Psoas muscle (tissue), 8 donors: ENCODE measurements at places on chromosomes 6 and 20.

- DNase-seq: no peak
Measured at GRCh38 chr6:3085074-3085473, 16.8 kb downstream of the RIPK1 start.

DNA sequence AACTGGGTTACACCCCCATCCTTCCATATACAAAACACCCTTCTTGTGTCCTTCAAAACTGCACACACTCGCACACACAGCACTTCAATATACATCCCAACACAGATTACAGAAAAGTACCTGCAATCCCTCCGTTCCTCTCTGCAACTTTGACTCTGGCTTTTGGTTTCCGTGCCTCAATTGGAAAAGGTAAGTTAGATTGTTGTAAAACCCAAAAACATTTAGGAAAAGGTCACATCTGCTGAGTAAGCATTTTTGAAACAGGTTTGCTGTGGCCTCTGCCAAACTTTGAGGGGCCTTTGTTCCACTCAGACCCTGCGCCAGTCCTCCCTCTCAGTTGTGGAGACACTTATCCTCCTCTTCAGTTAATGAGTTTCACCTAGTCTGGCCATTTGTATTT lies 4.2 kb downstream of the NKX2-4 start:
- no peak for DNase-seq

DNA sequence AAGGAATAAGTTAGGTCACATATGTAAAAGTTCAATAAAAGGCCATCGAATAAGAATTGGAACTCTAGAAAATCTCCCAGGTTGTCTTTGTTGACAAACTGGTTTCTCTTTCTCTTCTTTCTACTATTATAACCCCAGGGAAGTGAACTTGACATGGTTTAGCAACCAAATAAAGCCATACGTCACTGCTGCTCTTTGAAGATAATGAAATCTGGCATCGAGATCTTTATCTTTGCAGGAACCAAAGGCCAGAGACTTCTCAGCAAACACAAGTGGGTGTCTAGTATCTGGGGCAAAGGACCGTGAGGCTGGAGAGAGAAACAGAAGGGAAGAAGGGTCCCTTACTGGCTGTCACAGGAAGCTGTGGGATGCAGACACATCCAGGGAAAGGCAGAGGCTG lies 286.7 kb upstream of the CDYL start:
- no peak for DNase-seq

GRCh38 chr20:7346562-7346961 lies 579.1 kb downstream of the BMP2 start:
- DNase-seq: no peak

GRCh38 chr20:24363031-24363430 lies 106.4 kb upstream of the SYNDIG1 start:
- DNase-seq: no peak

DNA sequence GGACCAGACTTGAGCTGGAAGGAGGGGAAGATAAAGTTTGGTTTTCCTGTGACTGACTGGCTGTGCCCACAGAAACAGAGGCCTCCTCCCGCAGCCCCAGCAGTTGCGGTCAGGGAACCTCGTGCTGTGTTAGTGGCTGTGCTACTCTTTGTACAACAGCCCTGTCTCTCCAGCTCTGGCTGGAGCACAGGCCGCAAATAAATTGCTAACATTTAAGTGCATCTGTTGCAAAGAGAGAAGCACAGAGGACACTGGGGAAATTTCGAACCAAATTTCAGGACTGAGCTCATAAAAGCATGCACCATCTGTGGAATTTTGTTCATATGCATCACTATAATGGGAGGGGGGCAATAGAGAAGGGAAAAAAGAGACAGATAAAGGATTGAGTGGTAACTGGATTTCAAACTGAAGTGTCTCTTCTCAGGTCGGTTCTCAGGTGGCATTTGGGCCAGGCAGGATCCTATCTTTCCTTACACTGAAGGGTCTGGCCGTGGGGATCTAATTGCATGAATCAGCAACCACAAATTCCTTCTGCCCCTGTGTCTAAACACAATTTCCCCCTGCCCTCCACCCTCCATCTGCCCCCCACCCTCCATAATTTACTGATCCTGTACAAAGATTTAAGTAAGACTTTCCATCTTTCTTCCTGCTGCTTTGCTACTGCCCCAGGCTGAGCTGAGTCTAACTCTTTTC lies 88.9 kb upstream of the ATXN1 start:
- peak; percentile 48 for DNase-seq

DNA sequence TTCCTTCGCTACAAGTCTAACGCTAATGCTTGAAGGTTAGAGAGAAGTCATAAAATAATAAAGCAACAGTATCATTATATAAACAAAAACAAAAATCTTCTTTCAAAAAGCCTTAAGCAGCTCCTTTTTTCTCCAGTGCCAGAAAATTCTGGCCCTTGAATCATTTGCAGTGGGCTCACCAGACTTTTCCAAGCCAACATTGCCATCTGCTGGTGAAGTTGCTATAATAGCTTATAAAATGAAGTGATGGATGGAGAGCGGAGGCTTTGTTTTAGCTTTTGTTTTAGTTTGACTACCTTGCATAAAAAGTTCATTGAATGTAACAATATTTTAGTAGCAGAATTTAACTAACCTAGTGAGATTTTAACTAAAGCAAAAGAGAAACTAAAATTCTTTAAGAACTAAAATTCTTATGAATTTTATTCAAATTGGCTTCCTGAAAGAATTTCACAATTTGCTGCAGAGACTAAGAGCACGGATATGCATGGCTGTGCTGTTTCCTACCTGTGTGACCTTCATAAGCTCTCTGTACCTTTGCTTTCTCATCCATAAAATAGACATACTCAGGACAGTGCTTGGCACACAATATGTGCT lies 44.8 kb upstream of the SLC2A12 start:
- peak; percentile 58 for DNase-seq

DNA sequence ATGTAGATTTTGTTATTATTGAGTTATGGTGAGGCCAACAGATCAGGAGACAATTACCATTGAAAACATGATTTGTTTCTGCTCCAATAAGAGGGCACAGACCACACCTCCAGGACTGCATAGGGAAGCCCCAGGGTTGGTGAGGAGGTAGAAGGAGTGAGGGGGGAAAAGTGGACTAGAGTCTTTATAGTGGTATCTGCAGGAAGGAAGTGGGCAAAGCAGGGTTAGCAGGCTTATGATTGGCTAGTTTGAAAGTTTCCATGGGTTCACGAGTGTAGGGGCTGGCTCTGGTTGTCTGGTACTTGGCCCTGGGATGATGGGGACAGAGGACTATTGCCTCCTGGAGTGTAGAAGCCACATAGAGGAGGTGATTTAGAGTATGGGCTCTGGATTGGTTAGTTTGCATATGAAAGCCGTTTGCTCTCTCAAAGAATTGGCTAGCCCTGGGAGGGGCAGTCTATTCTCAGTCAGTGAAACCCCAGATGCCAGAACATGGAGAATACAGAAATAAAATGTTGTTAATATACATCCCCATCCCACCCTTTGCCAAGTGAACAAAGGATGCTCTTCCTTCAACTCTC lies 156.6 kb downstream of the KLHL32 start:
- DNase-seq: no peak

DNA sequence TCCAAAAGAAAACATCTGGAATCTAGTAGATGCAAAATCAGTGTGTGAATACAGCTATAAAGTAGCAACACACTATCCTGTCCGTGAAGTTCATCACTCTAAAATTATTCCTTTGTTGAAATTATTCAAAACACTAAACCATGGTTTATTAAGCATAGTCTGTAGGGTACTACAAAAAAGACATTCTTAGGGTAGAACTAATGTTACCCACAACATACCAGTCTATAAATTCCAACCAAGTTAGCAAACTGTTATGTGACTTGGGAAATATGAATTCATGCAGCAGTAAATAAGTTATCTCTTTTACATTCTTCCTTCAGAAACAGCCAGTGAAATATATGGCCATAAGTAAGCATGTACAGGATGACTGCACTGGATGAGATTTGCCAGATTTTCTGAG lies 580.3 kb upstream of the ADGRB3 start:
- DNase-seq: no peak

DNA sequence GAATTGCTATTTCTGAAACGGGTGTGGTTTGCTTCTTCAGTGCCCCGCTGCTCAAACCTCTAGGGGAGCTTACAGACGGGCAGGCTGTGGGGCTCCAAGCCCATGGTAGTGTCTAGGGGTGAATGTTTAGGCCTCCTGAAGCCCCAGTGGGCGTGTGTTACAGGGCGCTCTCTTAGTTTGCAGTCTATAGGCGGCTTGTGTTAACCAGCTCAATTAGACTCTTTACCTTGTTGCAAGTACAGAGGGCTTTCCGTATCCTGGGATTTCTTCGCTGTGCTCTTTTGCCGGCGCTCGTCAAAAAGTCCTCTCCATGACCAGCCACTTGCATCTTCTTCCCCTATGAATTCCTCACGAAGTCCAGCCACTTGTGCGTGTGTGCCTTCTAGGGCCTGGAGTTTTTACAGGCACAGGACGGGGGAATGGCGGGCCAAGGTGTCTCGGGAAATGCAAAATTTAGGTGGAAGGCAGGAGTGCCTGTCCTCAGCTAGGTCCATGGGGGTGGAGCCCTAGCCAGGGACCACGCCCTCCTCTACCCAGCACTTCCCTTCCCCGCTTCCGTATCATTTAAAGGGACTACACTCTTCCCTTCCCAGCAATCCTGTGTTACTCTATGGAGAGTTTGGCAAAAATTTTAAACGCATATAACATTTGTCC lies 94.5 kb downstream of the HTR1B start:
- DNase-seq: no peak

DNA sequence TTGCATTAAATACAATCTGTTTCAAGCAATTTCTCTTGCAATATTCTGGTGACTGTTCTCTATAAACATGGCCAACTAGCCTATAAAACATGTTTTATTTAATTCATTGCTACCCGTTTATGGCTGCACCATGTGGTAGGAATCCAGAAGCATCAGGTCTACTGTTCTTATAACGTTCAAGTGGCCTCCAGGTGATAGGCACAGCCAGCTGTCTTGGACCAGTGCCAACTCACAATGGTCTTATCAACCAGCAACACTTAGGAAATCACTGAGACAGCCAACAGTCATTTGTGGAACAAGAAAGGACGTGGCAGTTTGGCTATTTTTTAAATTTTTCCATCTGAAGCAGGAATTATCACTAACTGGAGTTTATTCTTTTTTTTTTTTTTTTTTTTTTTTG lies 193.6 kb downstream of the NKAIN2 start:
- no peak for DNase-seq

DNA sequence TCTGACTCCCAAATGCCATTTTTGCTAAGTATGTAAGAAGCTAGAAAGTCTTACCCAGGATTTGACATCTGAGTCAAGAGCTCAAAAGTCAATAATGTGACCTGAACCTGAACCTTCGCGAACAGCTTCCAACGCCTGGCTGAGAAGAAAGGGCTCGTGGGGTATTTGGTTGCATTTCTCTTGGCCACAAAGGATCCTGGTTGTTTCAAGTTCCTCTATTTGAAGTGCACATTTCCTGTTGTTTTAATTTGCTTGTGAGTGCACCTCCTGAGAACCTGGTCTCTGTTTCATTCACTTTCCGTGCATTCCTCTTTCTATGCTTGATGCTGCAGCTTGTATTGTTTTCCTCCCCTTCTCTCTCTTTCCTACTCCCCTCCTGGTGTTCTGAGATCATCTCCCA lies 212.5 kb downstream of the FOXA2 start:
- no peak for DNase-seq

DNA sequence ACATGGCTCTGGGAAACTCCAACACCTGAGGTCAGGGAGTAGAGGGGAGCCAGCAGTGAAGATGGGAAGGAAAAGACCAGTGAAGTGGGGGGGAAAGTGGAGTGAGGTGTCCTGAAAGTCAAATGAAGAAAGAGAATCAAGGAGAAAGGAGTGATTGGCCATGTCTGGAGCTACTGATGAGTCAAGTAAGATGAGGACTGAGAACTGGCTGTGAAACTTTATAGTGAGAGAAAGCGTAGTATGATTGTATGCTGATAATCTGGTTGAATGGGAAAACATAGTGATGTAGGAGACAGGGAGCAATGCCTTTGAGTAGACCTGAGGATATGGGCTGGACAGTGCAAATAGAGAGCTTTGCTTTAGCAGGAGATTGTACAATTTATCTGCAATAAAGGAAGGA lies 183.6 kb upstream of the GMDS start:
- no peak for DNase-seq

- DNase-seq: no peak
Measured at GRCh38 chr20:62066983-62067433, 1.3 kb upstream of the TAF4 start.

GRCh38 chr20:38501858-38502436 lies 29.3 kb downstream of the RALGAPB start:
- DNase-seq: no peak

- DNase-seq: no peak
Measured at GRCh38 chr6:63114610-63115211, 96.6 kb upstream of the FKBP1C start.
